Activated CD4-positive, alpha-beta T cell treated with anti-CD3 and anti-CD28 coated beads for 36 hours (primary cell): ENCODE measurements at places on chromosomes 7 and 10.

DNA sequence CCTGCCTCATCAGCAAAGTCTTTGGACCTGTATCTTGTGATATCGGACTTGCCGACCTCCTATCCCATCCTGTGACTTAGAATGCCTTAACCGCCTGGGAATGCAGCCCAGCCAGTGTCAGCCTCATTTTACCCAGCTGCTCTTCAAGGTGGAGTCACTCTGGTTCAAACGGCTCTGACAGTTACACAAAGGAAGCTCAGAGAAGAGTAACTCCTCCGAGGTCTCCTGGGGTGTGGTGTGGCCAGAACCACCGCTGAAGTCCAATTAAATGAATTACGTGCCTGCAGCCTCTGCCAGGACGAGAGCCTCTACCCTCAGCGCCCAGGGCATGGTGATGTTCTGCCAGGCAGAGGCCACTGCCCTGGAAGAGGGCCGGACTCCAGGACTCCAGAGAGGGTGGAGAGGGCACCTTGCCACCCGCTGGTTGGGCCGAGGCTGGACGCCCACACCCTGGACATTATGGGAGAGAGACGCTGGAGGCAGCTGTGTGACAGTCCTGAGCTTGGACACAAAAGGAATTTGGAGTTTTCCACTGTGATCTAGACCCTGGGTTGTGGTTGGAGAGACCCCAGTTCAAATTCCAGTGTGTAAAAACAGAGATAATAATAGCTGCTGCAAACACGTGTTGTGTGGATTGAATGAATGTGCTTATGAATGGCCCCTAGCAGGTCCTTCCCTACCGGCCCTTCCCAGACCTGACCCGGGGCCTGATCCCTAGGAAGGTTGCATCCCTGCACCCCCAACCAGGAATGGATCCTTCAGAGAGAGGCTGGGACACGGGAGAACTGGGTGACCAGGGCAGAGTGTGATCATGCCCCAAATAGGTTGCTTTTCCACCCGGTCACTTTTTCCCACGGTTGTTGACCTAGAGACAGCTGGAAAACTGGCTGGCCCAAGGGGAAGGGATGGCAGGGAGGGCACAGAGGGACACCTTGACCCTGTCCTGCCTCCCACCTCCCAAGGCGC lies 37.8 kb upstream of the FZD9 start:
- DNase-seq: no peak

DNA sequence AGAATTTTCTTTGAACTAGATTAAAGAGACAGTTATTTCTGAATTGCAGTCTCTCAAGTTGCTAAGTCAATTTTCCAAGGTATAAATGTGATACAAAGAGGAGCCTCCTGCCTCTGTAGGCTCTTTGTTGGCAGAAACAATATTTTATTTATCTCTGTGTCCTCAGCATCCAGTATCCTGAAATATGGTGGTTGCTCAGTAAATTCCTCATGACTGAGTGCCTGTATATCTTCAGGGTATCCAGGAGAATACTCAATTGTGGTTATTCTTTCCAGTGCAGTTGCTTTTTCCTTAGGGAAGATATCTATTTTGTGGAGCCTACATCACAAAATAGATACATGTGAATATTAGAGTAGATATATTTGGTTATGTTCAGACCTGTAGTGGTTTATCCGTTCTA lies 144.8 kb upstream of the FERD3L start:
- DNase-seq: no peak

GRCh38 chr10:119238577-119238976 lies 31.2 kb downstream of the GRK5 start:
- DNase-seq: no peak

DNA sequence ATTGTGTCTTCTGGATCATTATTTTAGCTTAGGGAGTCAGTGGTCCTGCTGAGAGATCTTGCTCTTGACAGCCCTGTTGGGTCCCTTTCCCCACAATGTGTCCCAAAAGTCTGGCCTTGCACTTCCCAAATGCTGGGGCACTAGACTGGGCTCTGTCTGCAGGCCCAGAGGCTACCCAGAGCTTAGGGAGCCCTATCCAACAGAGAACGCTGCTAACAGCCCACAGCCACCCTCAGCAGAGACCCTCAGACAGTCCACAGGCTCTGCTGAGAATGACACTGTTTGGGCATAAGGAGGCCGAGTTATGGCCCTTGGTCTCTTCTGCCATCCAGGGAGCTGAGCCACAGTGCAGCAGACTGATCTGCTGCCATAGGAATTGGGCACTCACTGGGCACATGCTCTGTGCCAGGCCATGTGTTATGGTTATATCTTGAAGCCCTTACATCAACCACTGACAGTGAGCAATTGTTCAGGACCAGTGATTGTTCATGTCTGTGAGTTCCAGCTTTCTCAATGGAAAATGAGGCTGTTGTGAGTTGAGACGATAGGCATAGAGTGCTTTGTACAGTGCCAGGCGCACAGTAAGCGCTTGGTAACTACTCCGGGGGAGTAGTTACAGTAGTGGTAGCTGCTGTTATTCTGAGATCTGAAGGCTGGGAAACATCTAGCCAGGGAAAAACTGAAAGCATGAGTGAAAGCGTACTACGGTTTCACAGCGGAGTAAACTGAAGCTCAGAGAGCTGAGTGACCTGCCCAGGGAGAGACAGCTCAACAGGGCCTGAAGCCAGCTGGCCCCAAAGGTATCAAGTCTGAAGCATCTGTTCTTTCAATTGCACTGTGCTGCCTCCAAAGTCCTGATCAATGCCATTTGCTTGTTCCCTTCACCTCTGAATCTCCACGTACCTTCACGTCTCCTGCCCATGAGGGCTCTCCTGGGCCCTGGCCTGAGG lies 77.6 kb upstream of the PRLHR start:
- no peak for DNase-seq
